ENCODE measurements at places on chromosomes 12 and 14.

GRCh38 chr12:87756111-87756510, 273.1 kb downstream of the C12orf50 start:
- no peak for DNase-seq

GRCh38 chr14:72512925-72513324, 381.0 kb downstream of the DPF3 start:
- no peak for DNase-seq

DNA sequence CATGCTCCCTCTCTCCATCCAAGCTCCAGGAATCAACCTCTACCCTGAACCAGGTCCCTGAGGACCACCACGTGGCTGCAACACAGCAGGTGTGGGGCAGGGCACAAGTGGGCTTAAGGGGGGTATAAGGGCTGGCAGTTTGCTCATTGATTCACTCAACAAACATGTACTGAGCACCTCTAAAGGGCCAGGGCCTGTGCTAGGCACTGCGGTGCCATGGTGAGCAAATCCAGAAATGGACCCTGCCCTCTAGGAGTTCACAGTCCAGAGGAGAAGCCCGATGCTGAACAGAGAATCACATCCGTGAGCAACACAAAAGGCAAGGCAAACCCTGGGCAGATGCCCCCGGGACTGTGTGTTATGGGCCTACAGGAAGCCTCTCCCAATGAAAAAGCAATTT, 6.5 kb upstream of the AQP2 start:
- DNase-seq = no peak

DNA sequence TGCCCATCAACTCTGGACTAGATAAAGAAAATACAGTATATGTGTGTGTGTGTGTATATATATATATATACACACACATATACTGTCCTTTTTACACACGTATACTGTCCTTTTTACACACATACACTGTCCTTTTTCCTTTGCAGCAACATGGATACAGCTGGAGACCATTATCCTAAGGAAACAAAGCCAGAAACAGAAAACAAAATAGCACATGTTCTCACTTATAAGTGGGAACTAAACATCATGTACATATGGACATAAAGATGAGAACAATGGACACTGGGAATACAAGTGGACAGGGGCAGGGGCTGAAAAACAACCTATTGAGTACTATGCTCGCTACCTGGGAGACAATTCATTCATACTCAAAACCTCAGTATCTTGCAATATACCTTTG, 23.7 kb downstream of the VDR start:
- DNase-seq = no peak

DNA sequence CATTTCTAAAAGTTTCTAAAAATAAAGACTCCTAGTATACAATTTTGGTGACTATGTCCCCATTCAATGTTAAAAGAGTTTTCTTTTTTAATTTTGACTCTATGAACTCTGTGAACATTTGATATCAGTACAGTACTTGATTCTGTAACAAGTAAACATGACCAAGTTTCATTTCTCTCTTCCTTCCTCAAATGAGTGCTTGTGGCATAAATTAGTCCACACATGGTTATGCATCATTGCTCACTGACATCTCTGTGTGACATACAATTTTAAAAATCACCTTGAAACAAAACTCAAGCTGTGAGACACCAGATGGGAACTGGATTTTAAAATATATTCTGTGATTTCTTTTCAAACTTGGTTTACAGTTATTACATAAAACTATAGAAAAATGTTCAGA, 253.9 kb upstream of the MDGA2 start:
- DNase-seq = no peak

- no peak for DNase-seq
Measured at GRCh38 chr12:15601210-15601800, 187.9 kb downstream of the EPS8 start.

- DNase-seq = no peak
Measured at GRCh38 chr14:22460461-22461195, 128.4 kb downstream of the DAD1 start.

DNA sequence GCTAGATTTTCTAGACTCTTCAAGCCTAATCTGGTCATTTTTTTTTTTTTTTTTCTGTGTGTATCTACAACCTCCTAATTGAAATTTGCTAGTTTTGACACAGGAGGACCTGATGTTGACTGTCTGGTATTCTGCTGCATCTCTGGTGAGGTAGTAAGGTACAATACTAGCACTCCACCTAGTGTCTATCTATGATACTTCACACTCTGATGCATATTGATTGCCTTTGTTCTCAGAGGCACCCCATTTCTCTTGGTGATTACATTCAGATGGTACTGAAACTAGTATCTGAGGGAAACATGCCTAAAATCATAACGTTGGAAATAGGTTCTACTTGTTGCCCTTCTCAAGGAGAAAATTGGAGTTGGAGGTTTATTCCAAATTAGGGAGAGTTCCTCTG, 930.5 kb upstream of the NOVA1 start:
- no peak for DNase-seq

DNA sequence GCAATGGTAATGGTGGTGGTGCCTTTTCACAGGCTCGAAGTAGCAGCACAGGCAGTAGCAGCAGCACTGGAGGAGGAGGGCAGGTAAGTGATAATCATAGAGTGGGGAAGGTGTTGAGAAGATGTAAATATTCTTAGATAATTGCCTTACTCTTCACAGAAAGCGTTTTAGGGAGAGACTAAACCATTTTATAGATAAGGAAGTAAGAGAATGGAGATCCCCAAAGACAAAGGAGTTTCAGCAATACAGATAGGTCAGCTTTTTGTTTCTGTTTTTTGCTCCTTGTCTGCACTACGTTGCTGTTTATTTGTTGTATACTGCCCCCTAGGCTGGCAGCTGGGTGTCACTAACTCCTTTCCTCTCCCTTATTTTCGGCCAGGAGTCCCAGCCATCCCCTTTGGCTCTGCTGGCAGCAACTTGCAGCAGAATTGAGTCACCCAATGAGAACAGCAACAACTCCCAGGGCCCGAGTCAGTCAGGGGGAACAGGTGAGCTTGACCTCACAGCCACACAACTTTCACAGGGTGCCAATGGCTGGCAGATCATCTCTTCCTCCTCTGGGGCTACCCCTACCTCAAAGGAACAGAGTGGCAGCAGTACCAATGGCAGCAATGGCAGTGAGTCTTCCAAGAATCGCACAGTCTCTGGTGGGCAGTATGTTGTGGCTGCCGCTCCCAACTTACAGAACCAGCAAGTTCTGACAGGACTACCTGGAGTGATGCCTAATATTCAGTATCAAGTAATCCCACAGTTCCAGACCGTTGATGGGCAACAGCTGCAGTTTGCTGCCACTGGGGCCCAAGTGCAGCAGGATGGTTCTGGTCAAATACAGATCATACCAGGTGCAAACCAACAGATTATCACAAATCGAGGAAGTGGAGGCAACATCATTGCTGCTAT, 2.0 kb downstream of the SP1 start:
- peak; percentile 11 for DNase-seq

GRCh38 chr12:64631197-64631596, 20.9 kb downstream of the RASSF3 start:
- no peak for DNase-seq

DNA sequence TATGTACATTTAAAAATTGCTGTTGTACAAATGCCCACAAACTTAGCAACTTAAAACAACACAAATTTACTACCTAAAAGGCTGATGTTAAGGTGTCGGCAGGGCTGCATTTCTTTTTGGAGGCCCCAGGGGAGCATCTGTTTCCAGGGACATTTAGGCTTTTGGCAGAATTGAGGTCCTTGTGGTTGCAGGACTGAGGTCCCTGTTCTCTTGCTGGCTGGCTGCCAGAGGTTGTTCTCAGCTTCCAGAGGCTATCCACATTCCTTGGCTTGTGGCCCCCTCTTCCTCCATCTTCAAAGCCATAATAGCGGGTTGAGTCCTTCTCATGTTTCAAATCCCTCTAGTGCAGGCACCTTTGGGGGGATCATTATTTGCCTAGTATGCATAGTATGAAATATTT, 22.4 kb upstream of the KRT83 start:
- DNase-seq = no peak

GRCh38 chr14:97924922-97925613, 1127.9 kb downstream of the VRK1 start:
- no peak for DNase-seq

- no peak for DNase-seq
Measured at GRCh38 chr14:22846811-22847307, 10.5 kb downstream of the MMP14 start.

GRCh38 chr12:30754383-30754749, 385 bp downstream of the CAPRIN2 start:
- no peak for DNase-seq

DNA sequence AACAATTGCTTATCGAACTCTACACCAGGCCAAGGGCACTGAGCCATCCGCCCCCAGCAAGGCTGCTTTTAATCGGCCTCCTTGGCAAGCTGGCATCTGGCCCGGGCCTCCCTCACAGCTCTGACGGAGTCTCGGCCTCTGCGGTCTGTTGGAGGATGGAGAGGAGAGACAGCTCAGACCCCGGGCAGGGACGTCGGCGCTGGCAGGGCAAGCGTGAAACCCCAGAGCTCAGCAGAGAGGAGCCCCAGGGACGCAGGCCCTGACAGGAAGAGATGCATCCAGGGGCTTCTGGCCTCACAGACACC, 17.5 kb downstream of the CAMKK2 start:
- DNase-seq = no peak

- DNase-seq = no peak
Measured at GRCh38 chr12:43111608-43112007, 440.4 kb downstream of the ADAMTS20 start.

- DNase-seq = no peak
Measured at GRCh38 chr14:58637040-58637390, 747 bp upstream of the DACT1 start.

Data from activated T-helper 1 cell treated with anti-CD3 and anti-CD28 coated beads, Interleukin-2, amount 50 U/mL, for 16 hours (primary cell).